ENCODE measurements at places on chromosomes 1 and 21.

GRCh38 chr1:204564835-204565234 lies 48.6 kb downstream of the MDM4 start:
- no peak for DNase-seq

- DNase-seq, result no peak
Observed at GRCh38 chr1:12012560-12013316, 6.6 kb upstream of the MIIP start.

DNA sequence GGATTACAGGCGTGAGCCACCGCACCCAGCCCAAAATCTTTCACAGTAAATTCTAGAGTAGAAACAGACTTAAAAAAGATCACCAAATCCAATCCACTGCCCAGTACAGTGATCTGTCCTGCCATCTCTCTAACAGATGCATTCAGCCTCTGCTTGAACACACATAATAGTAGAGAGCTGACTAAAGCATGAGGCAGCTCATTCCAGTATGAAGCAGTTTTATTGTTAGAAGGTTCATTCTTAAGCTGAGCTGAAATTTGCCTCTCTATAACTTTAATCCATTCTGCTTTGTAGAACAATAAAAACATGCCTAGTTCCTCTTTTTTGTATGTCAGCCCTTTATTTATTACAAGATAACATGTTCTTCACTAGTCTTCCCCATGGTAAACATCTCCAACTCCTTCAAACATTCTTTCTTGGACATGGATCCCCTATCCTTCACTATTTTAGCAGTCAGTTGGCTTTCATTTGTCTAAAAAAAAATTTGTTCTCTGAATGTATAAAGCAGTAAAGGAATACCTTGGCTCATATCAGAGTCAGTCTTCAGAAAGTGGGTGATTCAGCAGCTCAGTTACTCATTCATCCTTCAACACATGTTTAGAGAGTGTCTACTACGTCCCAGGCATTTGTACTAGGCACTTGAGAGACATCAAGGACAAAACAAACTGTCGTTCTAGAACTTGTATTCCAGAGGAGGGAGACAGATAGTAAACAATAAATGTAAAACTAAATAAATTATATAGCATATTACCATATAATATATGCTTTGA lies 10.7 kb upstream of the PTBP2 start:
- DNase-seq, result no peak

DNA sequence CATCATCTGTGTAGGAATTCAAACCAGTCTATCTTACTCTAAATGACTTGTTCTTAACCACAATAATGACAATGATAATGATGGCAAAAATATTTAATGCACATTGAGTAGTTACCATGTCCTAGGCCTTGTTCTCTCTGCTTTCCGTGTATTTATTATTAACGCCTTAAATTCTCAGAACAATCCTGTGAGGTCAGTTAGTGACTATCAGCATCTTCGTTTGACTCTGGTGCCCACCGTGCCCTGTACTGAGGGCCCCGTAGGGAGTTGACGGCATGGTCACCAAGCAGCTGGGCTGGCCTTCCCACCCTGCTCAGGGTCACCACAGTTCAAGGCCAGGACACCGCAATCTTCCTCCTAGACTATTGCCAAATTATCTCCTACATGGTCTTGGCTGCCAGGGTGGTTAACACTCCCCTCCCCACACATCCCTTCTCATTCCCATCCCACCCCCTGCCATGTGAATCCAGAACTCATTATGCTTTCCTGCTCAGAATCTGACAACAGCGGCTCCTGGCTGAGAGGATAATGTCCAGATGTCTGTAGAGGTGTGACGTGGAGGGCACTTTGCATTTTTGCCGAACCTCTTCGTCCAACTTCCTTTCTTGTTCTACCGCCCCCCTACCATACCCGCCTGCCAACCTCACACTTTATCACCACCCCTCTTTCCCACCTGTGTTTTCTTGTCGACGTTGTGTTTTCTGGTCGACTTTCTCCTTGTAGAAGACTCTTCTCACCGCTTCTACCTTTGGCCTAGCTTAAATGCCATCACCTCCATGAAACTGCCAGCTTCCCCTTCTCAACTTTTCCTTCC lies 33.4 kb downstream of the IGFN1 start:
- DNase-seq, result no peak

GRCh38 chr21:34590520-34590919 lies 24.4 kb downstream of the RCAN1 start:
- no peak for DNase-seq

- DNase-seq, result no peak
Observed at GRCh38 chr1:231395076-231395997, 26.8 kb downstream of the EGLN1 start.

- no peak for DNase-seq
Observed at GRCh38 chr1:65260851-65261473, 48.4 kb upstream of the DNAJC6 start.

DNA sequence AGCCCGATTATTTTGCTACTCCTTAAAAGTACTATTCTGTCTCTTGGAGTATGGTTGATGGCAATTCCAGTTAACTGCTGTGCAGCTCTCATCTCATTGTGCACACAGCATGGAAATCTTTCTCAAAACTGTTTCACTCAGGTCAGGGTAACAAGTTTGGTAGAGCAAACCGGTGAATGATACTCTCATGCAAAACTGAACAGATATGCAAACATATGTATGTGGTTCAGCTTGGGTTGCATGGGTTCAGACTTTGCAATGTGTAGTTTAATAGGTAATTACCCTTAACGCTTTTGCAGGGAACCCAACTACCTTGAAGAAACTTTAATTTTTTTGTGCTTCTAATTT lies 2.2 kb downstream of the GADD45A start:
- DNase-seq, result no peak

DNA sequence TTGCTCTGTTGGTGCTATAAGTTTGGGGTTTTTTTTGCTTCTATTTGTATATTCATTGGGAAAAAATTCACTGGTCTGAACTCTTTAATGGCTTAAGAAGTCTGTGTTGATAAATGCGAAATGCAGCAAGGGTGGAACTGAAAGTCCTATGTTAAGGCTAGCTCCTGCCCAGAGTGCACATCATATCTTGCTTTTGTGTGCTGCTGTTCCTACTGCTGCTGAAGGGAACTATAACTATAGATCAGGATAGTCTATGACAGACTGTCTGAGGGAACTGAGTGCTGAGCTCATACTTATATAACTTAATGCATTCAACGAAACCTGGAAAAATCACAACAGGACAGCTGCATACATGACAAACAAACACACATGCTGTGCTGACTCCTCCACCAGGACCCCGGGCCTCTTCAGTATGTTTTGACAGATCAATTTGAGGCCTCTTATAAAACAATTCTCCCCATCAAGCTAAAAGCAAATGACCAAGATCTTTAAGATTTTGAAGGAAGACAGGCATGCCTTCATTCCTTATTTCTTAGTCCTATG lies 1031.5 kb upstream of the ADGRL2 start:
- no peak for DNase-seq

GRCh38 chr1:196517193-196517592 lies 91.0 kb downstream of the KCNT2 start:
- no peak for DNase-seq

GRCh38 chr1:211623515-211623914 lies 44.6 kb upstream of the SLC30A1 start:
- no peak for DNase-seq

- no peak for DNase-seq
Observed at GRCh38 chr1:107531065-107531908, 390.4 kb downstream of the NTNG1 start.

- no peak for DNase-seq
Observed at GRCh38 chr1:63366908-63367214, 566 bp upstream of the ALG6 start.

GRCh38 chr1:213979751-213980586 lies 7.8 kb upstream of the PROX1 start:
- no peak for DNase-seq

DNA sequence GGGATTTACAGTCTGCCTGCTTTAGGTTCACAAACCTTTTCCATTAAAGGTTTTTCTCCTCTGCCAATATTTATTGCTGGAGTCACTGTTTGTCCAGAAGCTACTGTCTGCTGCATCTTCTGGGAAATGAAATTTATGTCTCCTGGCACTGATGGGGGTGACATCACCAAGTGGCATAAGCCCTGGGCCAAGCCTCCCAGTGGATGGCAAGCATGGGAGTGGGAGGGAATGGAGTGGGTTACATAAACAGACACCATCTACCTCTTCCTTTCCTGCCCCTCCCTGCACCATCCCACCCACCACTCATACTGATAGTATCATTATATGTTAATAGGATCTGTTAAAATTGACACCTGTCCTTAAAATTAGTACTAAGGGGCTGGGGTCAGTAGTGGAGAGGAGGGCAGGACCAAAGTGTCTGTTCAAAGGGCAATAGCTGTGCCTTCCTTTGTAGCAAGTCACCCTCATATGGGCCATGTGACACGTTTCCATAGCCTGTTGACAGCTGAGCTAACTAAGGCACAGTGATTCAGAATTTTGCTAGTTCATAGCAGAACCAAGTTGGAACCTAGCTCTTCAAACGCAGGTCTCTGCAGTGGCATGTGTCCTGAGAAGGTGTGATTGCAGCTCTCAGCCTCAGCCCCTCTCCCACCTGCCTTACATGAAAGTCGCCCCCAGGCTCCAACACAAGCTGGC lies 71.0 kb downstream of the MAB21L3 start:
- DNase-seq, result no peak

GRCh38 chr1:3713840-3714239 lies 38.4 kb upstream of the CCDC27 start:
- no peak for DNase-seq

DNA sequence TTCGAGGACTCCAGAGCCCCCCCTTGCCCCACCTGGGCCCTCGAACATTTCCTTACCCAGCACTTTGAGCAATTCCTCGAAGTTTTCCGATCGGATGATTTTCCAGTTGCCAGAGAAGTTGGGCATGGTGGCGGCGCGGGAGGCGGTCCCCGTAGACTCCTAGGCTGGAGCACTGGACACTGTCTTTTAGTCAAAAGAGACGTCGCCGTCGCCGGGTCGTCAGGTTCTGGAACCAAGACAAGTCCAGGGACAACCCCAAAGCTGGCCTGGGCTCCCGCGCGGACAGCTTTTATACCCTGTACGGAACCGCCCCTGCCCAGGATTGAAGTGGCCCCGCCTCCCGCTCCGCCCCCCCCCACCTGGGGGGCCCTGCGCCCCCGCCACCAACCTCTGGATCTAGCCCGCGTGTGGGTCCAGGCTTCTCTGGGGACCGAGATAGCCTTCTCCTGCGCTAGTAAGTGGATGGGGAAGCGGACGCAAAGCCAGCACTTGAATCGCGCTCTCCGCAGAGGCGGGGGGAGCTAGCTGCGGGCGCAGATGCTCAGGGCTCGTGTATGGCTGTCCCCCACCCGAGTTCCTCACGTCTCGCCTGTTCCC lies at the start of gene CRABP2:
Gene CRABP2, minus strand, starts transcription at position 263 of the 597 bp plus-strand sequence. Its CDS starts 137 bp downstream, at position 126.
- no peak for DNase-seq

DNA sequence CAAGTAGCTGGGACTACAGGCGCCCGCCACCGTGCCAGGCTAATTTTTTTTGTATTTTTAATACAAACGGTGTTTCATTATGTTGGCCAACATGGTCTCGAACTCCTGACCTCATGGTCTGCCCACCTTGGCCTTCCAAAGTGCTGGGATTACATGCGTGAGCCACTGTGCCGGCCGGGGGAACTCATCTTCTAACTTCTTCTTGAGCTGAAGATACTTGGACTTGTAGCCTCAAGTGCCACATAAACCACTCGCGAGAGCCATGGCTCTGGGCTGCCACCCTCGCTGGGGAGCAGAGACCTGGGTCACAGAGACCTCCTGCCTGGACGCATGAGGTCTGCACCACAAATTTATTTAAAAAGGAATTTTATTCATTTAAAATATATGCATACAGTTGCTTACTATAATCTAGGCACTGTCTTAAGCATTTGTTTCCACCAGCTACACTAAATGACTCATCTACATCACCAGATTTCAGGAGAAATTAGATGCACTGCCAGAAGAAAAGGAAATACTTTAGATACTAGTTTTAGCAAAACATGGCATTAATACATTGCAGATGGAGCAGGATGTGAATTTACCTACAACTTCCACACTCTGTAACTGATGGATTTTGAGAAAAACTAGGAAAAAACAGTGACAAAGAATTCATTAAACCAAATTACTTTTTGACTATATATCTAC lies 29.9 kb upstream of the PUM1 start:
- no peak for DNase-seq

DNA sequence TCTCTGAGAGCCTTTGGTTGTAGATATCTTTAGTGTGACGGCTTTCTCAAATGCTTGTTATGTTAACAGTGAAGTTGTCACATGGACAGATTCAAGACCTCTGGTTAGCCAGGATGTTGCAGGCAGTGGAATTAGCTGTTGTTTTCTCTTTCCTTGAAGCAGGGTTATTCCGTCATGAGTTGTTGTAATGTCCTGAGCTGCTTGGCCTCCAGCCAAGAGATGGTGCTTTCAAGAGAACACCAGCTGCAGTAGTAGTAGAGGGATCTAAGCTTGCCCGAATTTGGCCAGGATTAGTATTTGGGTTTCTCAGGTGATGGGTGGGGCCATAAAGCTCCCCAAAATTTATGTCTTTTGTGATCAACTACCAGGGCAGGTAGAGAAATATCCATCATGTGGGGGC lies 13.4 kb downstream of the KCNE1 start:
- no peak for DNase-seq

GRCh38 chr21:41168391-41169257 lies 664 bp downstream of the BACE2 start:
- no peak for DNase-seq

GRCh38 chr1:46822248-46822826 lies 23.5 kb downstream of the CYP4B1 start:
- no peak for DNase-seq

- DNase-seq, result no peak
Observed at GRCh38 chr1:189834813-189835212, 642.9 kb downstream of the BRINP3 start.

DNA sequence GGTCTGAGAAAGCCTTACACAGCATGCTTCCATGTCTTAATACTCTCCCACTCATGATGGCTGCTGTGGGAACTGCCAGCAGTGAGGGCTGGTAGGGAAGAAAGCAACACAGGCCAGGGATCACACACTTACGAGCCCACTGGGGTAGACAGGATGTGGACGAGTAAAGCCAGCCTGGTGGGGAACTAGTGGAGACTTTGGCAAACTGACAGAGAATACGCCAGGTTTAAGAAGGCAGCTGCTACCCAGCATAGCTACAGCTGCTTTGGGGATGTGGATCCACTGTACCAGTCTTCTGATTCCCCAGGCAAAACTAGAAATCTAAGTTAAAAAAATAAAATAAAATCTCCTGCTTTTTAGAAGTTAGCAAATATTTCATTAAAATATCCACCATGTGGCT lies 664.0 kb downstream of the SMYD3 start:
- no peak for DNase-seq

GRCh38 chr1:15360700-15361099 lies 49.0 kb upstream of the EFHD2 start:
- DNase-seq, result no peak

- DNase-seq, result no peak
Observed at GRCh38 chr1:152718238-152718637, 10.3 kb downstream of the LCE4A start.

GRCh38 chr1:81876901-81877733 lies 76.4 kb downstream of the ADGRL2 start:
- no peak for DNase-seq

All from activated CD4-positive, alpha-beta T cell treated with anti-CD3 and anti-CD28 coated beads for 24 hours (primary cell).